GM18507 (cell line): ENCODE measurements at places on chromosomes 3 and 15.

GRCh38 chr3:1017870-1018269, 75.0 kb upstream of the CNTN6 start:
- no peak for DNase-seq

- no peak for DNase-seq
Observed at GRCh38 chr3:105752791-105753415, 115.9 kb downstream of the CBLB start.

GRCh38 chr3:50475348-50475747, 28.1 kb downstream of the CACNA2D2 start:
- no peak for DNase-seq

DNA sequence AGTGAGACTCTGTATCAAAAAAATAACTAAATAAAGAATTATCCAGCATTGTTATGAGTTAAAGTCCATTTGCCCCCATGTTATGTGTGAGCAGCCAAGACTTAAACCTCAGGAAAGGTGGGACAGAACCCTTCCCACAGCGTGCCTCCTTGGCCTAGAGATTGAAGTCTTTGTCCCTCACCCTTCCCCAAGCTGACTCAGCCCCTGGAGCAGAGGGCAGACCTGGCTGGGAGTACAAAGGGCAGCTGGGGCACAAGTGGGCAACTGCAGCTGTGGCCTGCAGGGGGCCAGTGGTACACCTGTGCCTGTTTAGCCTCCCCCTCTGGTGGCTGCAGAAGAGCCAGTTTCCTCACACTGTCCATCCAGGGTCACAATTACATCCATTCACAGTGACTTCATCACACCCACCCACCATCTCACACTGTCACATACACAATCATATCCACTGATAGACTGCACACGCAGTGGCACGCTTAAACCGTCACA, 940 bp upstream of the ACY1 start:
- no peak for DNase-seq

DNA sequence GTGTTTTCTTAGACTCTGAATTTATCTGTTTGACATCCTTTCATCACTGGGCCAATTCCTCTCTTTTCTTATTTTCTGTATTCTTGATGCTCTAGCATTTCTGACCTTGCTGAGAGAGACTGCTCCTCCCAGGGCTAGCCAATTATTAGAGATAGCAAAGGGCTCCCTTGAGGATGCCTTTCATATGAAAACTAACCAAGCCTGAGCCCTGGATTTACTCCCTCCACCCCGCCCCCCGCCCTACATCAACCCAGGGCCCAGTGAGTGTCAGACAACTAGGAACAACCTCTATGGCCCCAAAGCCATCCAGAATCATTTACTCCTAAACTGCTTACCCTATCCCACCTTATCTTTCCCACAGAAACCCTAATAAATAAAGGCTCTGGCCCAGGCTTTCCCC, 69.7 kb upstream of the LARS2 start:
- no peak for DNase-seq

- DNase-seq = no peak
Observed at GRCh38 chr3:41193794-41194539, 5.3 kb upstream of the CTNNB1 start.

DNA sequence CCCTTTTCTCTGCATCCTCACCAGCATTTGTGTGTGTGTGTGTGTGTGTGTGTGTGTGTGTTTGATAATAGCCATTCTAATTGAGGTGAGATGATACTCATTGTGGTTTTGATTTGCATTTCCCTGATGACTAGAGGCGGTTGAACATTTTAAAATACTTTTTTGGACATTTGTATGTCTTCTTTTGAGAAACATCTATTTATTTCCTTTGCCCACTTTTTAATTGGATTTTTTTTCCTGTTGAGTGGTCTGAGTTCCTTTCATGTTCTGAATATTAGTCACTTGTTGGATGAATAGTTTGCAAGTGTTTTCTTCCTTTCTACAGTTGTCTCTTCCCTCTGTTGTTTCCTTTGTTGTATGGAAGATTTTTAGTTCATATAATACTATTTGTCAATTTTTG, 54.3 kb upstream of the THSD4 start:
- no peak for DNase-seq

- no peak for DNase-seq
Observed at GRCh38 chr15:75570126-75570845, 8.8 kb downstream of the PTPN9 start.

DNA sequence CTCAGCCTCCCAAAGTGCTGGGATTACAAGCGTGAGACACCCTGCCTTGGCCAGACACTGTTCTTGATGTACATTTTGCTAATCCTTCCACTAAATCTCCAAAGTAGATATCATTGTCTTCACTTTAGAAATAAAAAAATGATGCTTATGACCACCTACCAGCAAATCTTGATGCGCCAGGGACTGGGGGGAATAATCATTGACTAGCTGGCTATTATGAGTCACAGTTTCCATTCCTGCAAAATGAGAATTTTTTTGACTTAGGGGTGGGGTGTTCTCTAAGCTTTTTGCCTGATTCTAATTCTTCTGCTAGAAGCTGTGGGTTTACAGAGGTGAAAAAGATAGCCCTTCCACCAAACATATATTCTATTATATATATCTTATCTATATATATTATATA, 17.1 kb upstream of the RFC4 start:
- no peak for DNase-seq

- DNase-seq = no peak
Observed at GRCh38 chr15:33046329-33046728, 148.2 kb downstream of the FMN1 start.

- no peak for DNase-seq
Observed at GRCh38 chr3:25555695-25556437, 108.8 kb downstream of the TOP2B start.

GRCh38 chr3:44067431-44067830, 174.3 kb upstream of the TOPAZ1 start:
- no peak for DNase-seq

DNA sequence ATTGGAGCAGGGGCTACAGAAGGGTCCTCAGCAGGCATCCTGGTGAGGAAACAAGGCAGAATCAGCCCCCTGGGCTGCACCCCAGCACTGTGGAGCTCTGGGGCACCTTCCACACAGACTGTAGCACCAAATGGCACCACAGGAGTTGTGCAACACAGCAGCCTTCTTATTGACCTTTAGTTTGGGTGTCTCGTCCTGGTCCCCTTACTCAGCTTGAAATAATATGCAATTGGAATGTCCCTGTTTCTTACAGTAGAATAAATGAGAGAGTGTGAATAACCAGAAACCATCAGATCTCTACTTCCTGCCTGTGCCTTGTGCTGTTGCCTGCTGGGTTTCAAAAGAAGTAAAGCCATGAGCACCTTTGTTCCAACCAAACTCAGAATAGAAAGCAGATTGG, 44.5 kb downstream of the RPLP1 start:
- DNase-seq = no peak

- DNase-seq = no peak
Observed at GRCh38 chr15:62075595-62076277, 9.0 kb downstream of the C2CD4A start.

DNA sequence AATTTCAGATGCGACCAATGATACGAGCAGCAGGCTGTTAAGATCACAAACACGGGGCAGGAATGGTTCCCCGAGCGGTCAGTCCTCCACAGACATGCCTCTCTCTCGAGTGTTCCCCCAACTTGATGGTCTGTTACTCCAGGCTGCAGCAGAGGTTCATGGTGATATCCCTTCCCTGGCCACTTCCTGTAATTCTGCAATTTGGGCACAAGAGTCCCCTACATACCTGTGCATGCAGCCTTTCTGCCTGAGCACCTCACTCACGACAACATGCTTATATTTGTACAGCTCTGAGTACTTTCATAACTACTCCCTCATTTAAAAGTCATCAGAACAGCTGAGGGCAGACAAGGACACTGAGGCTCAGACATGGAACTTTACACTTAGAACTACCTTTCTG, 408.1 kb upstream of the NR2F2 start:
- no peak for DNase-seq

GRCh38 chr3:152047465-152047864, 174.0 kb downstream of the SUCNR1 start:
- DNase-seq = no peak

DNA sequence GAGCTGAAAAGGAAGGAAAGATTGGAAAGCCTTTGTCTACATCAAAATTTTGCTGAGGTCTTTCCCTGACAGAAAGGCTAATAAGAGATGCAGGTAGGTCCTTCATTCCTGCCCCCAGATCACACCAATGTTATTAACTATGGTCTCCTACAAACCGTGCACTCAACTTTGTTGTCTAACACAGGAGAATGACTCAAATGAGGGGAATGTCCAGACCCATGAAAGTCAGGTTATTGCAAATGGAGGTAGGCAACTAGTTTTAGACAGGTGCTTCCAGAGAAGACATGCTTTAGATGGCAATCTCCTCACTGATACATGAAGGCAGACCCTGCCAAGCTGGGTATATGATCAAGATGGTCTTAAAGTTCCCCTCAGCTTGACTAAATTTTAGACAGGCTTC, 51.0 kb downstream of the NFKBIZ start:
- DNase-seq = no peak

- DNase-seq = no peak
Observed at GRCh38 chr3:190543671-190544070, 29.8 kb downstream of the IL1RAP start.

DNA sequence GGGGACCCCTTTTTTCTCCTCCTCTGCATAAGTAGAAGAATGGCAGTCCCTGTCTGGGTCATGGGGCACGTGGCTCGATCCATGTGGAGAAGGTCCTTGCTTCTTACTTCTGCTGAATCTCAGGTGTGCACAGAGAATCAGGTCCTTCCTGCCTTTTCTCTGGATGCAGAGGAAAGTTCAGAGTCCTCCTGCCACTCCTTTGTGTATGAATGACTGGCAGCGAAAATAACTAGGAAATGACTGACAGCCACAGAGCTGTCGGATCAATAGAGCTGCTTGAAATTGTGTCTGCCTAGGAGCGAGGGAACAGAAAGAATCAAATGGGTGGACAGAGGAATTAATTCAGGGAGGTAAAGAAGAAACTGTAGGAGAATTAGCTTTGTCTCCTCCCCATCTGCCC, 49.6 kb upstream of the ROPN1 start:
- no peak for DNase-seq

DNA sequence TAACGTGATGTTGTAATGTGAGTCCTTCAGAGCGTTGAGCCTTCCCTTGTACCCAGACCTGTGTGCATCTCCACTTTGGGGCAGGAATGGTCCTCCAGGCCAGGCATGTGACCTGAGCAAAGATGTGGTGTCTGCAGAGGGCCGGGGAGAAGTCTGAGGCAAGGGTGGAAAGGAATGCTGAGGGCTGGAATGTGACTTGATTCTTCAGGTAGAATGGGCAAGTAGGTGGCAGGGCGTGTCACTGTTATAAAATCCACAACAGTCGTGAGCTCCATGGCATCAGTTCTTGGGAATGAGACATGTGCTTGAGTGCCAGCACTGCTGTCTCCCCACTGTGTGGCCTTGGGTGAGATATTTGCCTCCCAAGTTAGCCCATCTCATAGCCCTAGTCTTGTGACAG, 24.0 kb upstream of the BSN start:
- no peak for DNase-seq

GRCh38 chr3:53035825-53036619, 9.9 kb downstream of the SFMBT1 start:
- no peak for DNase-seq

GRCh38 chr3:33921608-33922007, 123.2 kb downstream of the PDCD6IP start:
- DNase-seq = no peak

DNA sequence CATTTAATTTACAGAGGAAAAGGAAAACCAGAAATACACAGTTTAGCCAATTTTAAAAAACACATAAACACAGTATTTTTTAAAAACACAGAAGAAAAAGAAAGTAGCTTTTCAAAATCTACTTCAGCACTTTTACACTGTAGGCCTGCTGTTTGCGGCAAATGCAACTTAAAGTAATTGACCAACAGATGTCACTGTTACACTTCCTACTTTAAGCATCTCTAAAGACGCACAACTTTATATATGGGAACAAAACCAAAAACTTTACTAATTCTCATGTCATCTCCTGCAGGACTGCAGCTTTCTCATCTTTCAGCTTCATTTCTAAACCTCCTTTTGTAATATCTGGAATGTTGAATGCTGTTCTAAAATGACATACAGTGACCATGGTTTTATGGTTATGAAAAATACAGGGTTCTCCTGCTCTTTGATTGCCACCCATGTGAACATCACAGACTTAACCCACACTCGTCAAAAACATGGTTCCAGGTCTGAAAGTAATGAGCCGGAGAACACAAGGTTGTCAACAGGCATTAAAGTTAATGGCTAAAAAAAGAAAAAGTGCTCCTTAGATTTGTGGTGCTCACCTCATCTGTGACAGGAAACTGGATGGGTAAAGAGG, 107.9 kb downstream of the FMN1 start:
- no peak for DNase-seq
